Stimulated activated CD4-positive, alpha-beta T cell treated with anti-CD3 and anti-CD28 coated beads, TNF-alpha, amount 100 ng/mL, for 4 hours (primary cell): ENCODE measurements at places on chromosomes 1 and 21.

DNA sequence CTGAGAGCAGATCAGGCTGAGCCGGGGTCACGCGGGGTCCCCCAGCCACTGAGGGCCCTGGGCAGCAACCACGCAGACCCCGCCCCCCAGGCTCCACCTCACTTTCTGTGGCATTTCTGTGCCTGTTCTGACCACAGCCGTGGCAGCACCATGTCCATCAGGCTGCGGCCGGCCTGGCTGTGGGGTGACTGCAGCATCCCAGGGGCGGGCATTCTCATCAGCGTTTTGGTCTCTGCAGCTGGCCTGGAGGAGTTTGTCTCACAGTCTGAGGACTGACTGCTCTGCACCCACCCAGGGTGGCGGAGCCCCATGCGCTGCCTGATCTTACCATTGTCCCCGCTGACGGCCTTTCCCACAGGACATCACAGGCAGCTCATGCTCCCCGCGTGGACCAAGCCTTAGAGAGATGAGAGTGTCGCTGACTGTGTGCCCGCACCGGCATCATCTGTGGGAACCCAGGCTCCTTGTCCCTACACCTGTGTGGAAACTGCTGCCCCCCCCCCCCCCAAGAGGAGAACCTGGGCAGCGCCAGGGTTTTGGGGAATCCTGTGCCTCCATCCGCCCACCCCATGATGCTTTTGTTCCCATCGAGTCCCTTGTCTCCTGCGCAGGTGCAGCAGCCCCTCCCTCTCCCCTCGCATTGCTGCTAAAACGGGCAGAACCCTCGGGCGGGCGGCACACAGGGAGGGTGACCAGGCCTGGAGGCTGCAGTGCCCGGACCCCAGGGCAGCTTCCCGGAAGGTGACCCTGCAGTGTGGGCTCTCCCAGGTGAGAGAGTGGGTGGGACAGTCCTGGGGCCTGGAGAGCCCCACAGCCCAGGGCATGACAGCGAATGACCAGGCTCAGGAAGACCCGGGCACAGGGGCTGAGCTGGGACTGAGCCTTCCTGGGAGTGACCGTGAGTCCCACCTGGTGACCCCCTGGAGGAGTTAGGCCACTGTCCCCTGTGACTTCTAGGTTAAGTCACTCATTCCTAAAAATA, 1.8 kb downstream of the KRTAP10-1 start:
- DNase-seq = no peak

- DNase-seq = no peak
Observed at GRCh38 chr1:181660621-181661020, 177.3 kb downstream of the CACNA1E start.

- DNase-seq = no peak
Observed at GRCh38 chr1:97864615-97865014, 56.2 kb downstream of the DPYD start.

DNA sequence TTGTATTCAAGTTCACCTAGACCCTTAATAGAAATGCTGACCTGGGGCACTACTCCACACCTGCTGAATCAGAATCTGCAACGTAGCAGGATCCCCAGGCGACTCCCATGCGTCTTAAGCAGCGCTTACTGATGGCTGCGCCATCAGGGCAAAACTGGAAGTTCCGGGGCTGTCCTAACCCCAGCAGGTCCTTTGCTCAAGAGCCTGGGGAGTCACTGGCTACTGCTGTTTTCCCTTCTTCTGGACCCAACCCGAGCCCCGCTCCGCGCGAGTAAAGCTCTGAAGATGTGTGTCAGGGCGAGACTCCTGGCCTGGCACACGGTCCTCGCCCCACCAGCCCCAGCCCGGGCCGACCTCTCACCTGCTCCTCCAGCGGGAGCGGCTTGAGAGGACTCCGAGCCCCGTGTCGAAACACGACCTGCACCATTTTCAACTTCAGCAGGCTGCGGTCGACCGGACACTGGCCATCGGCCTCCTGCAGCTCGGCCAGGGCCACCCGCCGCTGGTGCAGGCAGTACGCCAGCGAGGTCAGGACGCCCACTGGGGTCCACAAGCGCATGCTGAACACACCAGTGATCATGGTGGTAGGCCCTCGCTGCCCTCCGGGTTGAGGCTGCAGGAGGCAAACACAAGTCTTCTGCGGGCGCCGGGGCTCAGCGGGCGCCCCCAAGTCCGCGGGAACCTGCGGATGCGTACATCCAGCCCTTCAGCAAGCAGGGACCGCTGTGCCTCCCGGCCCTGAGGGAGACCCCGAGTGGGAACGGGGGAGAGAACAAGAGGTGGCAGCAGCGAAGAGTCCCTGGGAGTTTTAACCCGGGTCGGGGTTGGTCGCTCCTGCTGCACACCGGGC, 630 bp downstream of the ACP6 start:
- DNase-seq = peak; percentile 36

DNA sequence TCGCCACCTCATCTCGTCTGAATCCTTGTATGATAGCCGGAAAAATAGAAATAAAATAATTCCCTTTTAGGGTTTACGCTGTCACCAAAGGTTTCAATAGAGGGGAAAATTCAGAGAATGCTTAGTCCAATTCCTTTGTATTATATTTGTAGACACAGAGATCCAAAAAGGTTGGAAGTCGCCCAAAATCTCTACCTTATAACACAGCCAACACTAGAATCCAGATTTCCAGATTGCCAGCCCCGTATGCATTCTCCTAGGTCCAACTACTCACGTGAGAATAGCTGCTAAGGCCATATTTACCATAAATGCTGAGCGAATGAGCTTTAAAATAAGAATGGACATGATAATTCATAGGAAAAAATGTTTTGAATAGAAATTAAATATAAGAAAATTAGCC, 124.5 kb downstream of the KCNK1 start:
- DNase-seq = no peak

- DNase-seq = no peak
Observed at GRCh38 chr1:15212216-15212953, 34.6 kb upstream of the FHAD1 start.

DNA sequence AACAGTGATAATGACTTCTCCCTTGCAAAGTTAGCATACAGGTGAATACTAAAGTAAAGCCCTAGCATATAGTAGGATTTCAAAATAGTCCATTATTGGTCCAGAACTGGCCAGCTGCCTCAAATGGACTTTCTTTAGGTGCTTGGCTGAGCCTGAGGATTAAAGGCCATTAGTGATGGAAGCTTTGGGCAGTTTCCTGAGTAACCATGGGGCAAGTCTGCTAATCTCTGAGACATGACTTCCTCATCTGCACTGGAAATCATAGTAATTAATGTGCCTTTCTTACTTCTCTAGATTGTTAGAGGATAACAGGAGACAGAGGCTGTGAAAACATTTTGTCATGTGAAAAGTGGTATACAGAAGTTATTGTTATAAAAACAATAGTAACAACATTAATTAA, 156.5 kb upstream of the UBE2U start:
- DNase-seq = no peak

DNA sequence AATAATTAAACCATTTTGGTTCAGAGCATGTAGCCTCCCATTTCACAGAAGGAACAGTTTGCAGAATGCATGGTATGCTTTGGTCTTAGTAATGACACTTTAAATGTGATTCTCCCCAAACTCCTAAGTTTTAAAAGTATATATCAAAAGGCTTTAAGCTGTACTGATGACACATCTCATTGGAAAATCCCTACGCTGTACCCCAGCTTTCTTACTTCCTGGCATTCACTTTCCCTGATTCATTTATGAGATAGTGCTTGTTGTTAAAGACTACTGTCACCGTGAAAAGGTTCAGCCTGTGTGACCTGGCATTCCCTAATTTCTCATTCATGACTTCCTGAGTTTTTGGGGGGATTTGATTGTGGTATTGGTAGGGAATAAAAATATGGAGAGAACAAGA, 53.4 kb downstream of the MPZL1 start:
- DNase-seq = no peak
